Retina (tissue), 1 donor: ENCODE measurements at places on chromosomes 4 and X.

DNA sequence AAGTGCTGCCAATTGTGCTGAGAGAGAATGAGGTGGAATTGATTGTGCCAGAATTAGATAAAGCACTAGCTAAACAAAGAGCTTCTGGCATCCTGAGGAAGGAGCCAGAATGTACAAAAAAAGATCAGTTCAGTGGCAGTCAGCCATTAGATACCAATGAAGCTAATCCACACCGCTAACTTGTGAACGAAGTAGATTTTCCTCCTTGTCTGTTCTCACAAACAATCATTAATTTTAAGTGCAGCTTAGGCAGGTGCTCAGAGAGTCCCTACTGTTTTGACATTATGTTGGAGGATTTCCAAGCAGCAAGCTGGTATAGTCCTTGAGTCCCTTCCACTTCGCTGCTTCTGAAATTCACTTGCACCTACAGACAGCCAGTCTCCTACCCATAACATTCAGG is 617.4 kb downstream of the CENPC start:
- peak; percentile 23 for DNase-seq

DNA sequence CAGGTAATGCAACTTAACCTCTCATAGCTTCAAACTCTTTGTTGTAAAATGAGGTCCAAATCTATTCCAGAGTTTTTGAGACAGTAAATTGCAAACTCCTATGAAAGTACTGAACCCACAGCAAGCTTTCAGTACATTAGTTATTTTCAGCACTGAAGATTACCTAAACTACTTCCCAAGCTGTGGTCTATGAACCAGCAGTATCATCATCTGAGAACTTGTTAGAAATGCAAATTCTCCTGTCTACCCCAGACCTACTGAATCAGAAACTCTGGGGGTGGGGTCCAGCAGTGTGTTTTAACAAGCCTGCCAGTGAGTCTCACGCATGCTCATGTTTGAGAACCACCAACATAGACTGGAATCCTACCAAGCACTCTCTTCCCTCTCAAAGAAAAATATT is 5.7 kb upstream of the CASP6 start:
- DNase-seq: no peak

GRCh38 chr4:118224243-118224829 is 128.5 kb downstream of the PRSS12 start:
- DNase-seq: peak; percentile 56

- no peak for DNase-seq
Measured at GRCh38 chr4:170674176-170674575, 584.4 kb upstream of the AADAT start.

GRCh38 chr4:42600578-42600977 is 56.3 kb downstream of the ATP8A1 start:
- no peak for DNase-seq

GRCh38 chrX:43964936-43965335 is 8.3 kb downstream of the NDP start:
- DNase-seq: no peak

DNA sequence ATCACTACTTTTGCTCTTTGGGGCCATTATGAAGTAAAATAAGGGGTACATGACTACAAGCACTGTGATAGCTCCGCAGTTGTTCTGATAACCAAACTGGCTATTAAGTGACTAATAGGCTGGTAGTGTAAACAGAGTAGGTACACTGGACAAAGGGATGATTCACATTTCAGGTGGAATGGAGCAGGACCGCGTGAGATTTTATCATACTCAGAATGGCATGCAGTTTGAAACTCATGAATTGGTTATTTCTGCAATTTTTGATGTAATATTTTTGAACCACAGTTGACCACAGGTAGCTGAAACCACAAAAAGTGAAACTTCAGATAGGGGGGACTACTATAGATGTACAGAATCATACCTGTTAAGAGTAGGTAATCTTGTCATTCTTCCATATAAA is 55.8 kb downstream of the PAK3 start:
- no peak for DNase-seq

- DNase-seq: no peak
Measured at GRCh38 chr4:61520681-61521160, 320.6 kb downstream of the ADGRL3 start.

GRCh38 chrX:17616936-17617335 is 120.4 kb upstream of the SCML1 start:
- DNase-seq: peak; percentile 29

DNA sequence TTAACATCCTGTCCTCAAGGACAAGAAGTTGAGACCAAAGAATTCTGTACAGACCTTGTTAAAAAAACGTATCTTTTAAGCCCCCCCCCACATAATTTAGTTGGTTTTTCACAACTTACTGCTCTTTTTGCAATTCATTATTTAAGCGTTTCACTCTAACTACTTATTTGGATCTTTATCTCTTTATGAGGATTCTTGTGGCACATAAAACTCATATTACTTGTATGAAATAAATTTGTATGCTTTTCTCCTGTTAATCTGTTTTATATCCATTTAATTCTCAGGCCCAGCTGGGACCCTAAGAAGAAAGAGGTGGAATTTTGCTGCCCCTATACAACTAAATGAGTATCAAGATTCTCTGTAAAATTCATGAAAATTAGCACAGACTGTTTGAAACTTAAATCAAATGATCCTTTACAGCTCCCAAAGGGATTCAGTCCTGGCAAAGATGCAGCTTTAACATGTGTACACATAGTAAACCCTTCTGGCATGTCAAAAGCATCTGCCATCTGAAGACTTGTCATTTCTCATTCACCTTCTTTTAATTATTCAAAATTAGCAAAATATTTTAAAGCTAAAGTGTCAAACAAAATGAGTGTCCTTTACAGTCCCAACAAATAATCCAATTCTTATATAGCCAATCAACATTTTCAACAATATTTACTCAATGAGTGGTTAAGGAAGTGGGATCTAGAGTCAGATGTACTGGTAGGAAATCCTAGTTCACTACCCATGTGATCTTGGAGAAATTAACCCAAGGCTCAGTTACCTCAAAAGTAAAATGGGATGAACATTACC is 17.7 kb downstream of the ARAP2 start:
- no peak for DNase-seq

DNA sequence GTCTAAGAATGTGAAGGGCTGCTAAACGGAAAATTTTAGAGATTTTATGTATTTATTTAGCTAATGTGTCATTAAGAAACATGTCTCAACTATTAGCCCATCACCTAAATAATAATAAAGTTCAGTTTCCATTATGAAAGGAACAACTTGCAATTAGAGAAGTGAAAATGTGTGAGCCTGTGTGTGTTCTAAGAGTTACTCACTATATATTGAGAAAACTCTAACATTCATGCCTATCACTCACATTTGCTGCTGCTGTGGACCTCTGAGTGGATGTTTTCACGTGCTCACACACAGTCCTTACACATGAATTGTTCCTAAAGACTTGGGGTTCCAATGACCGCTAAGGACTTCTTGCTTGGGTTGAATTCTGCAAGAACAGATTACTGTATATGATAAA is 364.0 kb downstream of the TMA16 start:
- DNase-seq: no peak

GRCh38 chr4:152188801-152189200 is 347.1 kb downstream of the FBXW7 start:
- no peak for DNase-seq

DNA sequence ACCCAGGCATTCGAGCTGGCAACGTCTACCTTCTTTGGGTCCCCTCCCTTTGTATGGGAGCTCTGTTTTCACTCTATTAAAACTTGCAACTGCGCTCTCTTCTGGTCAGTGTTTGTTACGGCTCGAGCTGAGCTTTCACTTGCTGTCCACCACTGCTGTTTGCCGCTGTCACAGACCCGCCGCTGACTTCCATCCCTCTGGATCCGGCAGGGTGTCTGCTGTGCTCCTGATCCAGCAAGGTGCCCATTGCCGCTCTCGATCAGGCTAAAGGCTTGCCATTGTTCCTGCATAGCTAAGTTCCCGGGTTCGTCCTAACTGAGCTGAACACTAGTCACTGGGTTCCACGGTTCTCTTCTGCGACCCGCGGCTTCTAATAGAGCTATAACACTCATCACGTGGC is 183.5 kb upstream of the GALNTL6 start:
- no peak for DNase-seq

DNA sequence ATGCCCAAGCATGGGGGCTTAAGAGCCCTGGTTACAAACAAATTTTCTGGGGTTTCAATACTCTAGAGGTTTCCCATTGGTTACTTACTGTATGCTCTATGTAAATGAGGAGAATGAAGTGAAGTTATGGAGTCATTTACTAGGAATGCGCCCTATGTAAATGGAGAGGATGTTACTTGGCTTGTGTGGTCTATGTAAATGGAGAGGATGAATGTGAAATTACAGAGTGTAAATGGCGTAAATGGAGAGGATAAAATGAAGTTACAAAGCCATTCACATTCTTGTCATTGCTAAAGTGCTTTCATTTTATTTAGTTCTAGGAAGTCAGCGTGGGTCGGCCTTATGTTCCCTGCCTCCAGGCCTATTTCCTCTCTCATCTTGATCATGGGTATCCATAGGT is 810.5 kb upstream of the ADGRL3 start:
- DNase-seq: no peak

GRCh38 chr4:40228497-40229365 is 31.9 kb downstream of the RHOH start:
- DNase-seq: no peak
